ENCODE measurements at places on chromosomes 7 and 10. TPM values are rescaled to one million over a fixed set of nuclear protein-coding genes. Genes with fewer than 3 reads are reported as not detected.

The UCN3 gene
- total RNA-seq: not detected

The WDFY4 gene
- 0.06 TPM for total RNA-seq

The AKR1C8 gene
- 0.07 TPM for total RNA-seq

The ARHGAP22 gene
- total RNA-seq: 3.5 TPM

The CCDC146 gene
- total RNA-seq: 0.60 TPM

The ENTPD1 gene
- total RNA-seq: 0.16 TPM

The RASSF4 gene
- total RNA-seq: 5.0 TPM

The CLRN3 gene
- 0.07 TPM for total RNA-seq

All from A549 treated with dexamethasone at 1 μM for 4 hours (cell line).